ENCODE measurements at places on chromosomes 2 and 18.

DNA sequence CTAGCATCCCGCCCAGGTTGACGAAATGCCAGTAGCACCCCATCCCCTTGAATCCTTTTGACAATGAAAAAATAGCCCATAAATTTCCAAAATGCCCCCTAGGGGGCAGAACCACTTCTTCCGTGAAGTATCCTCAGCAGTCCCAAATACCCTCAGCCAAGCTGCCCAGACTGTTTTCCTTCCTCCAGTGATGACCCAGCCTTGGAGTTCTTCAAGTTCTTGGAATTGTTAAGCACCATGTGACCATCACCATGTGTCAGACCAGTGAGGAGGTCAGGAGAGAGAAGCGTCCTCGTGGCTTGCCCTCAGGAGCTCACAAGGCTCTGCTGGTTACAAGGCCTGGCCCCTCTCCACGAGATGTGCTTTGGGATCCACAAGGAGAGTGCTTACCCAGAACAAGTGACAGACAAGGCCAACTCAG, 1.4 kb upstream of the SLC23A3 start:
- ATAC-seq = no peak

GRCh38 chr18:27605107-27605834, 420.2 kb upstream of the CHST9 start:
- ATAC-seq = no peak

GRCh38 chr2:239160226-239161143, 240.3 kb downstream of the HDAC4 start:
- ATAC-seq = no peak

DNA sequence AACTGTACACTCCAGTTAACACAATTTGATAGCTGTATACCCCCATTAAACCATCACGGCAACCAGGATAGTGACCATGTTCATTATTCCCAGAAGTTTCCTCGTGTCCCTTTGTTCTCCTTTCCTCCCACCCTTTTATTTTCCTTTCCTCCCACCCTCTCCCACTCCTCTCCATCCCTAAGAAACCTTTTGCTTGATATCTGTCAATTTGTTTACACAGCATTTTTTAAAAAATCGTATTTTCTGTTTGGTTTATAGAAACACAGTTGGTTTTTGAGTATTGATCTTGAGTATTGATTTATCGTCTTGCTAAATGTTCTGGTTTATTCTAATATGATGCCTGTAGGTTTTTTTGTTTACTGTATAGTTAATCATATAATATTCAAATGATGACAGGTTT, 119.4 kb downstream of the PHLPP1 start:
- ATAC-seq = no peak

- no peak for ATAC-seq
Measured at GRCh38 chr2:240134956-240135520, 1.1 kb downstream of the COPS9 start.

GRCh38 chr2:9366026-9366425, 57.3 kb downstream of the ITGB1BP1 start:
- no peak for ATAC-seq

Data from stimulated activated memory B cell treated with anti-CD40 and anti-IgM and Interleukin-4, amounts not matched to agents 10 μg/mL and 1 μg/mL and 100 μg/mL, for 72 hours (primary cell).